Muscle of leg (tissue), 16 donors: ENCODE measurements at places on chromosomes 13 and 19.

- no peak overlapping the region for H3K4me3 ChIP-seq
- no peaks in the 10 kb centered on the region for H3K27me3 ChIP-seq
- no peak overlapping the region for H3K27ac ChIP-seq
- H3K36me3 ChIP-seq = peaks cover 26% of the 10 kb centered on the region
- DNase-seq = peak; percentile 33
Measured at GRCh38 chr19:7905268-7905667, 1.6 kb downstream of the MAP2K7 start.

- no peak for DNase-seq
- H3K27me3 ChIP-seq = no peaks in the 10 kb centered on the region
- H3K4me1 ChIP-seq = peaks cover 6% of the 10 kb centered on the region
- H3K27ac ChIP-seq = no peak overlapping the region
- H3K4me3 ChIP-seq = no peak overlapping the region
Measured at GRCh38 chr13:30918662-30919405, 12.8 kb downstream of the MEDAG start.

- no peak overlapping the region for H3K4me3 ChIP-seq
- H3K27ac ChIP-seq = no peak overlapping the region
- no peaks in the 10 kb centered on the region for H3K36me3 ChIP-seq
- peaks cover 19% of the 10 kb centered on the region for H3K4me1 ChIP-seq
- no peaks in the 10 kb centered on the region for H3K27me3 ChIP-seq
Measured at GRCh38 chr19:29690842-29691241, 24.2 kb downstream of the C19orf12 start.

DNA sequence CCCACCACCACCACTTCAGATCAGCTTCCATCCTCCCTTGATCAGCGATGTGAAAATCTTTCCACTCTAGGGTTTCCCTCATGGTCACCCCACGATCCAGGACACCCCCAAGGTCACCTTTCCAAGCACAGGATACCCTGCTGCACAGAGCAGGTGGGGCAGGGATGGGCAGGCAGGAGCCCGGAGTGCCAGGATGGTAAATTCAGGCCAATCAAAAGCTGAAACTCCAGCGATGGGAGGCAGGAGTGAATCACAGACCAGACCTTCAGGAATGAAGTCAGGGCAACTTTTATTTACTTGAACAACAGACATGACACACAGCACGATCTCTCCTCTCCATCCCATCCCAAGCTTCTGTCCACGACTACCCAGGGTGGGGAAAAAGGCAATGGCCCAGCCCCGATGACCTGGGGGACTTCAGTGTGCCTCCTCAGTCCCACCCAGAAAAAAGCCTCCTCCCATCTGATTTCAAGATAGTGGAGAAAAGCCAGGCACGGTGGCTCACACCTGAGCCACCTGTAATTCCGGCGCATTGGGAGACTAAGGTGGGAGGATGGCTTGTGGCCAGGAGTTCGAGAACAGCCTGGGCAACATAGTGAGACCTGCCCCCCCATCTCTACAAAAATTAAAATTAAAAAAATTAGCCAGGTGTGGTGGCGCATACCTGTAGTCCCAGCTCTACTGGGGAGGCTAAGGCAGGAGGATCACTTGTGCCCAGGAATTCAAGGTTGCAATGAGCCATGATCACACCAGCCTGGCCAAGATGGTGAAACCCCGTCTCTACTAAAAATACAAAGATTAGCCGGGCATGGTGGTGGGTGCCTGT lies 39.2 kb downstream of the ZSWIM4 start:
- H3K27me3 ChIP-seq = no peaks in the 10 kb centered on the region
- peaks cover 52% of the 10 kb centered on the region for H3K4me1 ChIP-seq
- DNase-seq = no peak
- peaks cover 62% of the 10 kb centered on the region for H3K36me3 ChIP-seq
- H3K27ac ChIP-seq = peak overlapping the region; percentile 62
- peak overlapping the region; percentile 31 for H3K4me3 ChIP-seq

GRCh38 chr19:33404506-33405253 lies 31.2 kb downstream of the CEBPG start:
- peak; percentile 96 for DNase-seq
- H3K27ac ChIP-seq = peak overlapping the region; percentile 67
- peaks cover 56% of the 10 kb centered on the region for H3K4me1 ChIP-seq
- H3K4me3 ChIP-seq = no peak overlapping the region
- H3K36me3 ChIP-seq = peaks cover 2% of the 10 kb centered on the region

DNA sequence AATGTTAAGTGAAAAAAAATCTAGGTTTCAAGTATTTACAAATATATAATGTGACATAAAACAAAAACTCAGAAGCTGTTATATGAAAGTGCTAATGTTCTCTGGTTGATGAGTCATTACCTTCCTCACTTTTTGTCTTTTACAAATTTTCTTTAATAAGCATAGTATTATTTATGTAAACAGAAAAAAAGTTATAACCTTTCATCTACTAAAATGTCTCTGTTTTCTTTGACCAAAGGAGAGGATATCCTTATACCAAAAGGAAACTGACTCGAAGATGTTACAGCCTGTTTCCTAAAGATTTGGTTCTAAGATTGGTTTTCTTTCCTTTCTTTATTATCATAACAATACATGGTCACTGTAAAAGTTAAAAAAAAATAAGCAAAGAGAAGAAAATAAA lies 38.0 kb downstream of the RCBTB2 start:
- no peak for DNase-seq
- no peaks in the 10 kb centered on the region for H3K27me3 ChIP-seq
- H3K36me3 ChIP-seq = peaks cover 14% of the 10 kb centered on the region
- peaks cover 11% of the 10 kb centered on the region for H3K4me1 ChIP-seq
- H3K4me3 ChIP-seq = no peak overlapping the region

DNA sequence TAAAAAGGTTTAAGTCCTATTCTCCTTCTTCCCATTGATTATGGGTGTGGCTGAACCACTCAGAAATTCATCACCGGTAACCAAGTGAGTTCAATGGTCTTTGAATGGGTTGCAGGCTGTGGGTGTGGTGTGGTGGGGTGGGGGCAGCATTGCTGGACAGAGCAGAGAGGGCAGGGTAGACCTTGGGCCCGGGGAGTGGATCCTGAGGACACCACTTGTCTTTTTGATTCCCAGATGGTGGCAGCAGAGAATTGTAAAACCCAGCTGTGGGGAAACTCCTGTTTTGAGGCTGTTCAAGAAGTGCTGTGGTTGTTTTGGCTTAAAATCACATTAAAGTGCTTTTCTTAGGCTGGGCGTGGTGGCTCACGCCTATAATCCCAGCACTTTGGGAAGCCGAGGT lies 45.8 kb upstream of the RGCC start:
- H3K4me1 ChIP-seq = no peaks in the 10 kb centered on the region
- no peak overlapping the region for H3K27ac ChIP-seq
- peak; percentile 83 for DNase-seq
- no peak overlapping the region for H3K4me3 ChIP-seq

DNA sequence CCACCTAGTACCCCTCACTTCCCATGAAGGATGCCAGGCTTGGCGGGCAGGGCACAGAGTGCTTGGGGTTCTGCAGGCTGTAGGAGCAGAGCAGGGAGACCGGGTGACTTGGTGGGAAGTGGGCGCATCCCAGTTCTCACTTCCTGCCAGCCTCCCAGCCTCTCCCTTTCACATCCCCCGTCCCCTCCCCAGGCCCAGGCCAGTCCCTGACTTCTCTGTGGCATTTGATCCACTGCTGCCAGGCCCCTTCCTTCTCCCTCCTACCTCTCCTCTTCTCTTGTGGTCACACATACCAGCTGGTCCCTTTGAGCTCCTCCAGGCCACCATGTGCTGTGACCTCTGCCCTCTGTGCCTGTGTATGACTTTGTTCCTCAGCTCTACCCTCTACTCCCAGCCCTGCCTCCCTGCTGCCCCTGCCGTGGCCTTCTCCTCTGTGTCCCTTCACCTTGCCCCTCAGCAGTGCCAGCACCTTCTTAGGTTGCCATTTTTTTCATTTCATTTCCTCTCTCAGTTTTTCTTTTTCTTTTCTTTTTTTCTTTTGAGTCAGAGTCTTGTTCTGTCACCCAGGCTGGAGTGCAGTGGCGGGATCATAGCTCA lies 19.5 kb downstream of the MYO1F start:
- H3K36me3 ChIP-seq = no peaks in the 10 kb centered on the region
- no peak overlapping the region for H3K27ac ChIP-seq
- H3K4me3 ChIP-seq = no peak overlapping the region
- DNase-seq = no peak

- H3K4me1 ChIP-seq = peaks cover 45% of the 10 kb centered on the region
- H3K4me3 ChIP-seq = no peak overlapping the region
Measured at GRCh38 chr19:5023128-5023571, 54.2 kb downstream of the KDM4B start.

- H3K4me1 ChIP-seq = no peaks in the 10 kb centered on the region
- DNase-seq = no peak
- no peaks in the 10 kb centered on the region for H3K36me3 ChIP-seq
- H3K27ac ChIP-seq = no peak overlapping the region
- H3K27me3 ChIP-seq = no peaks in the 10 kb centered on the region
- H3K4me3 ChIP-seq = no peak overlapping the region
Measured at GRCh38 chr13:56352361-56352760, 788.4 kb upstream of the PRR20A start.

- peaks cover 7% of the 10 kb centered on the region for H3K4me1 ChIP-seq
- H3K4me3 ChIP-seq = peak overlapping the region; percentile 86
- no peaks in the 10 kb centered on the region for H3K27me3 ChIP-seq
Measured at GRCh38 chr13:75480671-75481175, 1.2 kb downstream of the TBC1D4 start.
